PC-3 (cell line): ENCODE measurements at places on chromosomes 2 and 18. TPM values are rescaled to one million over a fixed set of nuclear protein-coding genes. Genes with fewer than 3 reads are reported as not detected.

DNA sequence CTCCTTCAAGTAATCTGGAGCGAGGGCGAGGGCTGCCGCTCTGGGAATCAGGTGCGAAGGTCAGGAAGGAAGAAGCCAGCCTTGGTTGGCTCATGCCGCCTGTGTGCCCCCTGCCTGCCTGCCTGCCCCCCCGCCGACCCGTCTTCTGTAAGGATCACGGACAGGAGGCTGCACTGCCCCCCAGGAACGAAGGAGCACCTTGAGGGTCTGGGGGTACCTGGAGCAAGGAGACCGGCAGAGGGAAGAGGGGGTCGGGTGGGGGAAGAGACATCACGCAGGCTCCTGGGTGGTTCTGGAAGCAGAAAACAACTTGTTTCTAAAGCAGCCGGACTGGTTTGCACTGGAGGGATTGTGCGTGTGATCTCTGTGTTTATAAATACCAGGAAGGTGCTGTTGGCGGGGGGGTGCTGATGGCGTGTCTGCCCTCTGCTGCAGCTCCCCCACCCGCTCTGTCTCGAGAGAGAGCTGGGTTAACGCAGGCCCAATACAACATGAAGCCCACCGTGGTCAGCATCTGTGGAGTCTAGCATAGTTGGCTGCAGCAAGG lies 1.7 kb downstream of the FOSL2 start:
- DNase-seq, result peak; percentile 77
- peaks cover 10% of the 10 kb centered on the region for H3K36me3 ChIP-seq
- peak overlapping the region; percentile 66 for H3K27ac ChIP-seq
- peaks cover 37% of the 10 kb centered on the region for H3K4me1 ChIP-seq
- no peaks in the 10 kb centered on the region for H3K27me3 ChIP-seq

GRCh38 chr2:239358062-239358754 lies 42.6 kb downstream of the HDAC4 start:
- H3K36me3 ChIP-seq, result peaks cover 3% of the 10 kb centered on the region; the same call in 1 of the 2 replicates
- no peaks in the 10 kb centered on the region for H3K4me1 ChIP-seq
- no peaks in the 10 kb centered on the region for H3K27me3 ChIP-seq
- H3K4me3 ChIP-seq, result no peak overlapping the region
- H3K27ac ChIP-seq, result no peak overlapping the region

DNA sequence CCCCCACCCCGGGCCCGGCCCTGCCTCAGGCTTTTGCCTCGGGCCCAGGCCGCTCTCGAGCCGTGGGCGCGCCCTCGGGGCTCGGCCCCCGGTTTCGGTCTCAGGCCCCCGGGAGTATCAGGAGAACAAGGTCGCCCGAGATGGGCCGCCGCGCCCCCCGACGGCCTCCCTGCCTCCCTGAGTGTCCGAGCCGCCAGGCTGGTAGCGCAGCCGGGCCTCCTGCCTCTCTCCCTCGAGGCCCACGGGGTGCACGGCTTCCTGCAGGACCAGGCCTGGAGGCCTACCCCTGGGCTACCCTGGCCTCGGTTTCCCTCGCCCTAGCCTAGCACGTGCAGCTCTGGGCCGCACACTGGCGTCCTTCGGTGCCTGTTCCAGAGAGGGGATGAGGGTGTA lies 8.4 kb downstream of the GBX2 start:
- H3K4me3 ChIP-seq, result no peak overlapping the region
- no peak for DNase-seq
- H3K27ac ChIP-seq, result no peak overlapping the region
- H3K36me3 ChIP-seq, result no peaks in the 10 kb centered on the region
- no peaks in the 10 kb centered on the region for H3K27me3 ChIP-seq
- H3K4me1 ChIP-seq, result no peaks in the 10 kb centered on the region

The E2F6 gene
- total RNA-seq, result 26.8 and 27.1 TPM in 2 replicates

- peak overlapping the region; percentile 29 for H3K27ac ChIP-seq
- H3K27me3 ChIP-seq, result no peaks in the 10 kb centered on the region
- DNase-seq, result no peak
- peaks cover 26% of the 10 kb centered on the region for H3K4me1 ChIP-seq
- no peak overlapping the region for H3K4me3 ChIP-seq
Measured at GRCh38 chr2:236823963-236824362, 254.3 kb downstream of the ACKR3 start.

DNA sequence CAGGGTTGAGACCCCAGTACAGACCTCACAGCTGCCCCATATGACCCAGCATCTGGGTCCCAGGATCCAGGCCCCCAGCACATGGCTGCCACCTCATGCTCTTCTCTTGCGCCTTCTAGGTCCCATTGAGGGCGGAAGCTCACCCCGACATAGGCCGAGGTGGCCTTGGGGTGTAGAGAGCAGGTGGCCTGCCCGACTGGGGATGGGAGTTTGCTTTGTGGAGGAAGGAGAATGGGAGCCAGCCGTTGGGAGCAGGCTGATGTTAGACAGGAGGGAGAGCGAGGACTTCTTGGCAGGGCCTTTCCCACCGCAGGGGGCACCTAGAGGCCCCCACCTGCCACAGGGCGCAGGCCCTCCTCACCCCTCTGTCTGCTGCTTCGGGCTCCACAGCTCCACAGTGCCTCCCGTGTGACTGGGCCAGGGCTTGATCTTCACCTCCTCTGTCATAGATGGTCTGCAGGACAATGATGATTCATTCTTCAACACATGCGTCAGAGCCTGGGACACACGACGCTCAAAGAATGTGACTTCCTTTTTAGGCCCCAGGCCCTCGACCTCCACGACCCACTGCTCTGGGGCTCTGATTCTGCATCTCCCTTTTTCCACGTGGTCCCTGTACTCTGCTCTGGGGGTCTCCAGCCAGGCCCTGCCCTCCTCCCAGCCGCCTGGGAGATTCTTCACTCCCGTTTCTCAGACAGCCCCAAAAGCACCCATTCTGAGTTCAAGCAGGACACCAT lies 86.6 kb upstream of the ODC1 start:
- DNase-seq, result peak; percentile 40
- H3K4me3 ChIP-seq, result no peak overlapping the region
- H3K27ac ChIP-seq, result peak overlapping the region; percentile 10
- H3K27me3 ChIP-seq, result no peaks in the 10 kb centered on the region
- H3K4me1 ChIP-seq, result peaks cover 42% of the 10 kb centered on the region

The CXCR4 gene
- 2.1 TPM in 1 of 2 replicates, not detected in the other for total RNA-seq

GRCh38 chr18:8548186-8548585 lies 61.1 kb upstream of the RAB12 start:
- no peak overlapping the region for H3K4me3 ChIP-seq
- peaks cover 3% of the 10 kb centered on the region; the same call in 1 of the 2 replicates for H3K4me1 ChIP-seq
- peaks cover 36% of the 10 kb centered on the region for H3K27me3 ChIP-seq
- no peak overlapping the region for H3K27ac ChIP-seq

The EVX2 gene
- total RNA-seq, result not detected in 2 replicates

DNA sequence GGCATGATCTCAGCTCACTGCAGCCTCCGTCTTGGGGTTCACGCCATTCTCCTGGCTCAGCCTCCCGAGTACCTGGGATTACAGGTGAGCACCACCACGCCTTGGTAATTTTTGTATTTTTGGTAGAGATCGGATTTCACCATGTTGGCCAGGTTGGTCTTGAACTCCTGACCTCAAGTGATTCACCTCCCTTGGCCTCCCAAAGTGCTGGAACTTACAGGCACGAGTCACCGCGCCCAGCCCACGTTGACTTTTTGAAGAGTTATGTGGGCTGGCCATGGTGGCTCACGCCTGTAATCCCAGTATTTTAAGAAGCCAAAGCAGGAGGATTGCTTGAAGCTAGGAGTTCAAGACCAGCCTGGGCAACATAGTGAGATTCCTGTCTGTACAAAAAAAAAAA lies 20.8 kb downstream of the CCL20 start:
- no peak overlapping the region for H3K4me3 ChIP-seq
- H3K4me1 ChIP-seq, result no peaks in the 10 kb centered on the region
- no peak overlapping the region for H3K27ac ChIP-seq
- H3K36me3 ChIP-seq, result no peaks in the 10 kb centered on the region

- H3K36me3 ChIP-seq, result no peaks in the 10 kb centered on the region
- H3K4me3 ChIP-seq, result no peak overlapping the region
- H3K27me3 ChIP-seq, result no peaks in the 10 kb centered on the region
- no peak for DNase-seq
Measured at GRCh38 chr2:8488001-8488738, 193.7 kb upstream of the ID2 start.

The CD28 gene
- total RNA-seq, result not detected in 2 replicates

- no peaks in the 10 kb centered on the region for H3K36me3 ChIP-seq
- H3K27ac ChIP-seq, result no peak overlapping the region
- H3K27me3 ChIP-seq, result no peaks in the 10 kb centered on the region
- DNase-seq, result no peak
- H3K4me1 ChIP-seq, result peaks cover 9% of the 10 kb centered on the region; the same call in 1 of the 2 replicates
Measured at GRCh38 chr18:59383851-59384250, 24.8 kb upstream of the LMAN1 start.

DNA sequence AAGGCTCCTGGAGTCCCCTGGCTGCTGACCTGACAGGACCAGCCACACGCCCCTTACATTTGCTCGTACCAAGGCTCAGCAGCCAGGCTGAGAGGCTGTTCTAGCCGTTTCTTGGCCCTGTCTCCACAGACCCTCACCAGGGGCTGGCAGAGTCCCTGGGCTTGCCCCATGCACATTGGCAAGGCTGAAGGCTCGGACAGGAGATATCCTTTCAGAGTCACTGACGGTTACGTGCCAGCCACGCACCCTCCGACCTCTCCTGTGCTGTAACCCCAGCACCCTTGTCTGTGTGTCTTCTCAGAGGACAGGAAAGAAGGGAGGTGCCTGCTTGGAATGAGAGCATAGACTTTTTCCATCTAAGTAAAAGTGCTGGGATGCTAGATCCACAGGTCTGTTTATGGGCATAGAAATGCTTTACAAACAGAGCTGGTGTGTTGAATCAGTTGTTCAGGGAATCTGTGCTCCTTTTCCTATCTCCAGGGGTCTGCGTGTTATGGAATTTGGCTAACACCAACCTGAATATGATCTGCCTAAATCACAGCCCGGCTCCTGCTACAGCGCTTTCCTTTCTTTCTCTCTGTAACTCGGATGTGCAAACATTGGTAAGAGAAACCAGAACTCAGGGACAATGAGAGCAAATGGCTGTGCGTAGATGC lies 41.0 kb downstream of the COPS8 start:
- no peak overlapping the region for H3K27ac ChIP-seq
- no peaks in the 10 kb centered on the region for H3K36me3 ChIP-seq
- no peak for DNase-seq

DNA sequence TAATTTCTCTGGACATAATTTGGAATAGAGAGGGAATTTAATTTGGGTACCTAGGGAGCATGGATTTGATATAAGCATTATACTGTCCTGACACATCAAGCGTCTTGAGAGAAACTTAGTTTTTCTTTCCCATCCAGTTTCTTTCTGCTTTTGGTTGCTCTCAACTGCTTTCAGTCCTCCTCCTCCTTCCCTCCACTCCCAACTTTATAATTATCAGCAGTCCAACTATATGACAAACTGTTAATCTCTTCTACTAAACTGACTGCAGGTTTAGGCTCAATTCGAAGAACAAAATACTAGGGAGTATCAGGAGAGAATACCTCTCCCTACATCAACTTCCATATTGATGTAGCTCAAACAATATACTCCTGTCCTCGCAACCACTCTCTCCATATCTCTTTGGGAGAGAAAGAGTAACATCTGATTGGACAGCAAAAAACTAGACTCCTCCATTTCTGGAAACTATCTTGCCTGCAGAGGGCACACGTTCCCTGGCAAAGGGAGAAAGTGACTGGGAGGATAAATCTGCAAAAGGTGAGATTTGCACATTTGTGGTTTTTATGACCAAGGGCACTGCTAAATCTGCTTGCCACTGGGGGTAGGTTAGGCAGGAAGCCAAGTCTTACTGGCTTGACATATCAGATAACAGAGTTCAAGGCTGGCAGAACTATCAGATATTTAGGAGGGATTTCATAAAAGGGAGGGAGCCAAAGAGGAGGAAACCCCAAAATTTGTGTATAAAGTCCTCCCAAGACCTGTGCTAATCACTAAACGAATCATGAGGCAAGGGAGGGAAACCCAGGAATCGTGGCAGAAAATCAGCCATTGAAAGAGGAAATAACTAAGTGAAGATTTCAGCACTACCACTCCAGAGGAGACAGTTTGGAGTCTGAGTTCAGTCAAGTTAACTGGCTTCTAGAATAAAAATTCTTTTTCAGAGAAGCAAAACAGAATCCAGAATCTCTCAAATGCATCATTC lies 40.0 kb downstream of the ICA1L start:
- no peaks in the 10 kb centered on the region for H3K27me3 ChIP-seq
- DNase-seq, result peak; percentile 86
- peak overlapping the region; percentile 38 for H3K4me3 ChIP-seq
- H3K4me1 ChIP-seq, result peaks cover 6% of the 10 kb centered on the region
- no peak overlapping the region for H3K27ac ChIP-seq

The MYO7B gene
- 28.0 and 37.8 TPM in 2 replicates for total RNA-seq

- peaks cover 16% of the 10 kb centered on the region; the same call in 1 of the 2 replicates for H3K27me3 ChIP-seq
- H3K27ac ChIP-seq, result no peak overlapping the region
- no peak overlapping the region for H3K4me3 ChIP-seq
- H3K4me1 ChIP-seq, result no peaks in the 10 kb centered on the region
Measured at GRCh38 chr2:239724194-239724849, 300.8 kb downstream of the NDUFA10 start.

- peaks cover 10% of the 10 kb centered on the region; the same call in 1 of the 2 replicates for H3K27me3 ChIP-seq
- H3K4me1 ChIP-seq, result no peaks in the 10 kb centered on the region
- no peak overlapping the region for H3K4me3 ChIP-seq
- H3K36me3 ChIP-seq, result no peaks in the 10 kb centered on the region
- no peak for DNase-seq
Measured at GRCh38 chr2:199201539-199201938, 256.2 kb downstream of the SATB2 start.

The MPPE1 gene
- total RNA-seq, result 15.8 and 17.9 TPM in 2 replicates

- no peak overlapping the region for H3K27ac ChIP-seq
- H3K27me3 ChIP-seq, result no peaks in the 10 kb centered on the region
- no peaks in the 10 kb centered on the region for H3K4me1 ChIP-seq
- no peak for DNase-seq
- no peaks in the 10 kb centered on the region for H3K36me3 ChIP-seq
Measured at GRCh38 chr2:145124085-145124484, 604.2 kb upstream of the ZEB2 start.

GRCh38 chr2:98772536-98772935 lies 41.6 kb upstream of the MGAT4A start:
- no peak overlapping the region for H3K4me3 ChIP-seq
- DNase-seq, result no peak
- peaks cover 18% of the 10 kb centered on the region for H3K4me1 ChIP-seq
- H3K27ac ChIP-seq, result no peak overlapping the region
- H3K36me3 ChIP-seq, result no peaks in the 10 kb centered on the region
- H3K27me3 ChIP-seq, result no peaks in the 10 kb centered on the region

- H3K27ac ChIP-seq, result no peak overlapping the region
- no peak overlapping the region for H3K4me3 ChIP-seq
- H3K4me1 ChIP-seq, result no peaks in the 10 kb centered on the region
- H3K36me3 ChIP-seq, result no peaks in the 10 kb centered on the region
- no peak for DNase-seq
- peaks cover 67% of the 10 kb centered on the region for H3K27me3 ChIP-seq
Measured at GRCh38 chr18:78406743-78407465, 572.7 kb upstream of the SALL3 start.

The FAM161A gene
- total RNA-seq, result 2.0 and 3.2 TPM in 2 replicates

The NEU2 gene
- 4.0 and 4.5 TPM in 2 replicates for total RNA-seq

The UPP2 gene
- not detected in 2 replicates for total RNA-seq

GRCh38 chr18:37956902-37957301 lies 391.3 kb upstream of the CELF4 start:
- no peaks in the 10 kb centered on the region for H3K4me1 ChIP-seq
- no peaks in the 10 kb centered on the region for H3K27me3 ChIP-seq
- H3K27ac ChIP-seq, result no peak overlapping the region
- DNase-seq, result no peak
- H3K4me3 ChIP-seq, result no peak overlapping the region
